Stimulated activated CD8-positive, alpha-beta memory T cell treated with anti-CD3 and anti-CD28 coated beads, Interleukin-12 subunit alpha, Interleukin-12 subunit beta, amount 100 ng/mL, for 4 hours (primary cell): ENCODE measurements at places on chromosomes 12 and 14.

GRCh38 chr14:104694991-104695659, 5.7 kb downstream of the INF2 start:
- DNase-seq, result no peak

GRCh38 chr12:31236998-31237637, 88.8 kb downstream of the SINHCAF start:
- no peak for DNase-seq

DNA sequence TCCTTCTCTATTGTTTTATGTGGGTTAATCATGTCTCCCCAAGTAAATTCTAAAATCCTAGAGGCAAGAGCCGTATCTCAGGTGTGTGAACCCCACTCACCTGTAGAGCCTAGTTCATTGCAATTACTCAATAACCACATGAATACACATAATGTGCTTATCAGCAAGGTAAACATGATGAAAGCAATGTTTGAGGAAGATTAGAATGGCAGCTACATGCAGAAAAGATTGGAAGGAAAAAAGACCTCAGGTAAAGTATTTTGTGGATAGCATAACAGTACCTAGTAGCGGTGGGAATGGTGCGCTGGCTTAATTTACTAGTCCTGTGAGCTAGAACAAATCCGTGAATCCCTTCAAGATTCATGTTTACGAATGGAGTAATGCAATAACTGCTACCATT, 5.3 kb upstream of the KRAS start:
- no peak for DNase-seq

DNA sequence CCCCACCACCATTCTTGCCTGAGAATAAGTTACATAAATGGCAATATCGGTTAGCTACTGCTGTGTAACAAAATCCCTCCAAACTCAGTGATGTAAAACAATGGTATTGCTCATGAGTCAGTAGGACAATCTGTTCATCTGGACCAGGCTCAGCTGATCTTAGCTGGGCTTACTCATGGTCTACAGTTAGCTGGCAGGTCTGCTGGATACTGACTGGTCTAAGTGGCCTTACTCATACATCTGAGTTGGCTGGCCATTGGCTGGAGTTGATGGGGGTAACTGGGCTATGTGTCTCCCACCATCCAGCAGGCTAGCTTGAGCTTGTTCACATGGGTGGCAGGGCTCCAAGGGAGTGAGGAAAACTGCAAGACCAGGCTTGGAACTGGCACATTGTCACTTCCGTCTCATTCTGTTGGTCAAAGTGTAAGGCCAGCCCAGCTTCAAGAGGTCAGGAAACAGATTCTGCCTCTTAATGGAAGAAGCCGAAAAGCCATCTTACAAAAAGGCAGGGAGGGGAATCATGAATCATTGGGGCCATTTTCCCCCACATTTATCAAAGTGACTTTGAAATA, 56.7 kb upstream of the CHGA start:
- no peak for DNase-seq

DNA sequence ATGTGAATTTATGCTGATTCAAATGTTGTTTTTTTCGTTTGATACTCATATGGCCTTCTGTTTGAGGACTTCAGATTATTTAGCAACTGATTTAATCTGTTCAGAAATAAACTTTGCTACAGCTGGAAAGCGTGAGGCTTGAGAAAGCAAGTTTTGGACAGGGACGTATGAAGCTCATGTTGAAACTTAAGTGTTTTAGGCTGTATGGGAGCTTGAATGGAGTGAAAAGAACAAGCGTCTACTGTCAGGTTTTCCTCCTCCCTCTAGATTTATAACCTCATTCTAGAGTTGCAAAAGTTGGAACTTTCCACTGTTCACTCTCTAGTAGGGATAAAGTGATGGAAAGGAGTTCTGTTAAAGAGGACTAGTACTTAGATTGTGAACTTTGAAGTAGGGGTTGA, 1.0 kb downstream of the PRPF39 start:
- no peak for DNase-seq

GRCh38 chr14:105484069-105484996, 2.4 kb upstream of the CRIP1 start:
- DNase-seq, result no peak

DNA sequence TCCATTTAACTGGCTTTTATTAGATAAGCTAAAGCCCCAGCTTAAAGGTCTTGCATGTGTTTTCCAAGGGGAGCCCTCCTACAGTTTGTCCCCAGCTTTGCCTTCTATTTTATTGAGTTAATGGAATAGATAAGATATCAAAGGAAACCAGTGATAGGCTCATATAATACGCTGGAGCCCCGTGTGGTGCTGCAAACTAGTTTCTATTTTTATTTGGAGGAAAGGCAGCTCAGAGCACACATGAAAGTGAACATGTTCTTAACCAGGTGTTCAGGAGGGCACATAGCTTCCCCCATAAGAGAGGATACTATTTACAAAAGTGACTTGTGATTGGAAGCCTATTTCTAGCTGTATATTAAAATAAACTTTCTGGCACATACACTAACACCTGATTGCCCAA, 251.7 kb downstream of the PDZRN4 start:
- no peak for DNase-seq

DNA sequence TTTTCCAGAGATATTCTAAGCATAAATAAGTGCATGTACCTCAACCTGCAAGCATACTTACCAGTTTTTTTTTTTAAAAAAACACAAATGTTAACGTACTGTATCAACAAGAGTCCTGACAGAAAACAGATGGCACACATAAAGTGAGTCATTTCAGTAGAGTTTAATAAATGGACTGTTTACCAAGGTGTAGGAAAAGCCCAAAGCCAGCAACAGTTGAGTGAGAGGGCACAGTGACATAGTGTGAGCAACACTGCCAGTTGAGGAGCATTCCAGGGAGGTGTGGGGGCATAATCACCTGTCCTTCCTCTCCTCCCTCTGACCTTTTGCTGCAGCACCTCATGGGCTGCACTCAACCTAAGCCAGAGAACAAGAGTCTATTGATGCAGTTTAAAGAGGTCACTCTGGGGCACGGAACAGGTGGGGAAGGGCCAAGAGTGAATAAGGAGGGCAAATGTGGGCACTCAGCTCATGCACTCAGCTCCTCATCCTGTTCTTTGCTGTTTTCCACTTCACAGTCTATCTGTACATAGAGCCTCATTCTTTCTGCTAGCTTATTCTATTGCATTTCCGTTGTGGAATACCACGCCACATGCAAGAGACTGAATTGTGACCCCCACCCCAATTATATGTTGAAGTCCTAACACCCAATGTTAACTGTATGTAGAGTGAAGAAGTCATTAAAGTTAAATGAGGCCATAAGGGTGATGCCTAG, 29.3 kb downstream of the DHRS2 start:
- no peak for DNase-seq

DNA sequence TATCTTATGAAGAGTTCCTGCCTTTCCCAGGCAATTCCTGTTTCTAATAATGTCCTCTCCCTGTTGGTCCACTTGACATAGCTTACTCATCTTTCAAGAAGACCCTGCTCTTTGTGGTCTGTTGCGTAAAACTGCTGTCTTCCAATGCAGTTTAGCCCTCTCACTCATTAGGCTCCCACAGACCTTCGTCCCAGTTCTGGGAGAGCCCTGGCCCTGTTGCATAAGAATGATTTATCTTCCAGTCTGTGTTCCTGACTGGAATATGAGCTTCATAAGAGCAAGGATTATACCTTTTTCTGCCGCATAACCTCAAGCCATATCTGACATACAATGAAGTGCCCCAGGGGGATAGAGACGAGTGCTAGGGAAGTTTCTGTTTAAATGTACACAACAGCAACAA, 365.9 kb upstream of the NOVA1 start:
- no peak for DNase-seq

DNA sequence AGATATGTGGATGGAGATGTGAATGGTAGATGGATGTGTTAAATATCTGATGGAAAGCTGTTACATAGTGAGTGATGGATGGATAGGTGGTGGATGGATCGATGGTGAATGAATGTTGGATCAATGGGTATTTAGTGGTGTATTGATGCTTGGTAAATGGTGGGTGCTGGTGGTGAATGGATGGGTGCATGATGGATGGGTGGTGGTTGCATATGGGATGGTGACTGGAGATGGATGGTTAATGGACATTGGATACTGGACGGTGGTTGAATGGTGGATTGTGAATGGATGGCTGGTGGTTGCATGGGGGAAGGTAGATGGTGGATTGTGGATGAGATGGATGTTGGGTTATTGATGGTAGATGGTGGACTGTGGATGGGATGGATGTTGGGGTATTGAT, 2.1 kb upstream of the LBHD2 start:
- no peak for DNase-seq
